ENCODE measurements at places on chromosomes 2 and 18.

- peak; percentile 76 for DNase-seq
Observed at GRCh38 chr2:43225093-43225787, 1.2 kb downstream of the ZFP36L2 start.

- DNase-seq, result no peak
Observed at GRCh38 chr18:28313602-28314001, 136.7 kb upstream of the CDH2 start.

DNA sequence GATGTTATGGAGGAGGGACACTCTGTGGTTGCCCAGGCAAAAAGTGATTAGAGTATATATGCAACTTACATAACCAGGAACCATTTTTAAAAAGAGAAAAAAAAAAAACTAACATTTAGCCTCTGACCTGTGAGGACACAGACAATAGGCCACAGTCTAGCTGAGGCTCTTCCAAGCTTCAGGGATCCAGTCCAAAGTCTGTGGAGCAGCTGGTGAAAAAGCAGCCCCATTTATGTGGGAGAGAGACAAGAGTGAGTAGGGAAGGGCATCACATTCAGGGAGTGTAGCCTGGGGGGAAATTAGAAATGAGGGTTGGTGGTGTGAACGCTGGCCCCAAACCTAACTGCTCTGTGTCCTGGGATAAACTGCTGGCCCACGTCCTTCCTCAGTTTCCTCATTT is 122.8 kb downstream of the MYO5B start:
- no peak for DNase-seq

DNA sequence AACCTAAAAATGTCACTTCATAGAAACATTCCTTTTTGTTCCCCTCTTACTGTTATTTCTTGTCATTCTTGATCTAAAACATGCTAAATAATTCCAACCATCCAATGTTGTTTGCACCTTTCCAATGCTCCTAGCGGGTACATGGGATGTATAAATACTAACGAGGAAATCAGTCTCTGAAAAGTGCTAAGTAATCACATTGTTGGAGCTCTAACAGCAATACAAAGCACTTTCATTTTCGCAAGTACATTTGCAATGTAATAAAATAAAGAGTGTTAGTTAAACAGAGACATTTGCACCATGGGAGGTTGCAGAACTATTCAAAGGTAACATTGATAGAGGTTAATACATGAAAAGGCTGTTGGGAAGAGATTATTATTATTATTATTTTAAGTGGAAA is 286.2 kb upstream of the ACVR2A start:
- no peak for DNase-seq

- no peak for DNase-seq
Observed at GRCh38 chr2:228329282-228329681, 147.8 kb upstream of the SPHKAP start.

DNA sequence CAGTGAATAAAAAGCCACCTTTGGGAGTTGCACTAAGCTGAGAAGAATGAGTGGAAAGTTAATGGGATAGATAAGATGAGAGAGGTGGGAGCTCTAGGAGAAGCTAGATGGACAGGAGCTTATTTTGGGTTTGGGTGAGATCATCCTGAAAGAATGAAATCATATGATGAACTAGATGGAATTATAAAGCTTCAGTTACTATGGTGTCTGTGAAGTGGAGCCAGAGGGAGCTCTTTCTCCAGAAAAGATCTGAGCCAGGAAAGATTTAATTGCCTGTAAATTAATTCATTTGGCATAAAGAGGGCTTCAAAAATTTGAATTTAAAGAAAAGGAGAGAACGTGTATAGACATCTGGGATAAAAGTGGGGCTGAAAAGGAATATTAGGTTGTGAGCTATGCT is 10.3 kb downstream of the DNAH6 start:
- peak; percentile 31 for DNase-seq

GRCh38 chr2:237141571-237142051 is 55.9 kb downstream of the COPS8 start:
- DNase-seq, result no peak

DNA sequence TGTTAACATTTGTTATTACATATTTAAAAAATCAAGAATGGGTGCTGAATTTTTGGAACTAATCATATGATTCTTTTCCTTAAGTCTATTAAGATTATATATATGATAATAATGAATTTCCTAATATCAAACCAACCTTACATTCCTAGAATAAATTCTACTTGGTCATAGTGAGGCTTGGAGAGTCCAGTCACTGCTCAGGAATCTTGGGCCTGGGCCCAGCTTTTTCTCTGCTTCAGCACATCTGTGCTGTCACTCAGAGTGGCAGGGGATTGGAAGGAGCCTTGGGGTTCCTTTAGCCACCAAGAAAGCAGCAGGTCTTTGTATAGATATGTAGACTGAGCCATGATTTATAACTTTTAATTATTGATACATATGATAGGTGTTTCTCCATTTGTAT is 19.9 kb upstream of the ZAP70 start:
- DNase-seq, result no peak

DNA sequence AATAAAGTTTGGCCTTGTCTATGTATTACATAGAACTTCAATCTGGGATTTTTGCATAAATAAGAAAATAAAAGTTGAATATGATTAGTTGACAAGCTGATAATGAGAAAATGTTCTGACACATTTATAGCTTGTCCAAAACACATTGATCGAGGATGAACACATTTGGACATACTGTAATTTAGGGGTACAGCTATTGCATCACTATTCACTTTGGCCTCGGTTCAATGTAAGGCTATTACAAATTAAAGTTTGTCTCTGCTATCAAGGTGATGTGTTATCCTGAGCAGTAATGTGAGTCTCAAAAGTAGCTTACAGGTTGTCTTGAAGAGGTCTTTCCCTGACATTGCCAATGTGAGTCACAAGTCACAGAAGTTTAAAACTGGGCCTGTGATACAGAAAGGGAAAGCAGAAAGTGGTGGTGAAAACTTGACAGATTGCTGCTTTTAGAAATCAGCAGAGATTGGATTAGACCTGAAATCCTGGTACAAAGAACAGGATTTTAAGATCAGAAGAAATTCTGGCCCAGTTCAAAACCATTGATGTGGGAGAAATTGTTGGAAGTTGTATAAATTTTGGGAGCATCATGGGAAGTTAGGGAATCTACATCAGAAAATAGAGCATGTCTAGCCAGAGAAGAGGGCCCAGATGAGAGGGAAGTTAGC is 674.1 kb downstream of the NYAP2 start:
- no peak for DNase-seq

DNA sequence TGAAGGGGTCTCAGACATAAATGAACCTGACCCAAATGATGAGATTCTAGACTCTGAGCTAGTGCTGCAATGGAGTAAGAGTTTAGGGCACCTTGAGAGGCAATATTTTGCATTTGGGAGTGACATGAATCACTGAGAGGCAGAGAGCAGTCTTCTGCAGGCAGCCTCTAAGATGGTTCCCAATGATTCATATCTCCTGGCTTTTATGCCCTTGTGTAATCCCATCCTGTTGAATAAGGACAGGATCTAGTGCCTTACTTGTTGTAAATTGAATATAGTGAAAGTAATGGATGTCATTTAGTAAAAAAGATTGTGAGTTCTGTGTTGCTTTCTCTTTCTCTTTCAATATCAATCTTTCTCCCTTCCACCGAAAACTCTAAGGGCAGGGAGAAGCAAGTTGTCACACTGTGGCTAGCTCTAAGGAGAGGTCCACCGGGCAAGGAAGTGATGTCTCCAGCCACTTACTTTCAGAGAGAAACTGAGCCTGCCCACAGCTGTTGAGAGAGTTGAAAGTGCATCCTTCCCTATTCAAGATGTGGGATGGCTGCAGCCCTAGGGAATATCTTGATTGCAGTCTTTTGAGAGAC is 144.7 kb downstream of the TRIB2 start:
- DNase-seq, result peak; percentile 12

DNA sequence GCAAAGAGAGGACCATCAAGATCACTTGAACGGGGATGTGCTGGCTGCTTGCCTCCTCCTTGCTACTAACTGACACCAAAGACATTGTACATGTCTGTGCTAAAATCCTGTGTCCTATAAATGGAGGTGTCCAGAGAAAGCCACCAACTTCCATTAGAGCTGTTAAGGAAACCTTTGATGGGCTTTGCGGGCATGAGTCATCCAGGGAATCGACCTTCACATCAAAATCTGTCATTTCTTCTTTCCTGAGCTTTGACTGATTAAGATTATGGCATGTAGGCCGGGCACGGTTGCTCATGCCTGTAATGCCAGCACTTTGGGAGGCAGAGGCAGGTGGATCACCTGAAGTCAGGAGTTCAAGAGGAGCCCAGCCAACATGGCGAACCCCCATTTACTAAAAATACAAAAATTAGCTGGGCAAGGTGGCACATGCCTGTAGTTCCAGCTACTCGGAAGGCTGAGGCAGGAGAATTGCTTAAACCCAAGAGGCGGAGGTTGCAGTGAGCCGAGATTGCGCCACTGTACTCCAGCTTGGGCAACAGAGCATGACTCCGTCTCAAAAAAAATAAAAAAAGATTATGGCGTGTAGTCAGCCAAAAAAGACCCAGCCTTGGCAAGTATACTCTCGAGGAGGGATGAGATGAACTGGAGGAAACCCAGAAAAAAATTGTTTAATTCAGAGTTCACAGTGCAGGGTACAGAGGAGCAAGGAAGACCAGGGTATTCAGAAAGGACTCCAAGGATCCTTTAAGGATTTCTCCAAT is 115.8 kb downstream of the CABLES1 start:
- DNase-seq, result no peak

DNA sequence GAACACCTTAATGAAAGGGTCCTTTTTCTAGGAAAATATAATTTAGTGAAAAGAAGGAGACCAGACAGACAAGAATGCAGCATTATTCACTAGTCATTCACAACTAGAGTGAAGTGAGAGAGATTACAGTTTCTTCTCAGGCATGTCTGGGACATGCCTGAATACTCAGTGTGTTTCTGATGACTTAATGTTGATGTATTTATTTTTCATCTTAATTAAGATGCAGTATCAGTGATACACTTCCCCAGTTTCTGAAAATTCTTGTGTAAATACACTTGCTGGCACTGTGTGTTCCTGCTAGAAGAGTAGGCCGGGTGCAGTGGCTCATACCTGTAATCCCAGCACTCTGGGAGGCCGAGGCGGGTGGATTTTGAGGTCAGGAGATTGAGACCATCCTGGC is 143.6 kb downstream of the MYO3B start:
- no peak for DNase-seq

DNA sequence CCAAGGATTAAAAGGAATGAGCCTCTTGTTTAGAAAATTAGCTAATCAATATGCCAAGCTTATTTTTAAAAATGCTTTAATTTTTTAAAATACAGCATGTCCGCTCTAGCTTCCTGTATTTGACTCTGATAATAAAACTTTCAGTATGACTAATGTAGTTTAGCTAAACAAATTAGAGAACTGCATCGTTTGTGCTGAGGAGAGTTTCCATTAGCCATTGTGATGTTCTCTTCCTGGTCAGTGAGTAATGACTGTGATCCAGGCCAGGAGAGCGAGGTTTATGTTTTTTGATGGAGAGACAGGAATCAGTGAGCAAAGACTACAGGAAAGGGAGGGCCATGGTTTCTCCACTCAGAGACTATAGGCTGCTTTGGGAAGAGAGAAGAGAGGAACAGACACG is 237.2 kb upstream of the ETAA1 start:
- no peak for DNase-seq

- peak; percentile 24 for DNase-seq
Observed at GRCh38 chr18:2515908-2516625, 55.2 kb downstream of the METTL4 start.

GRCh38 chr2:207796585-207797350 is 27.1 kb upstream of the FZD5 start:
- no peak for DNase-seq

DNA sequence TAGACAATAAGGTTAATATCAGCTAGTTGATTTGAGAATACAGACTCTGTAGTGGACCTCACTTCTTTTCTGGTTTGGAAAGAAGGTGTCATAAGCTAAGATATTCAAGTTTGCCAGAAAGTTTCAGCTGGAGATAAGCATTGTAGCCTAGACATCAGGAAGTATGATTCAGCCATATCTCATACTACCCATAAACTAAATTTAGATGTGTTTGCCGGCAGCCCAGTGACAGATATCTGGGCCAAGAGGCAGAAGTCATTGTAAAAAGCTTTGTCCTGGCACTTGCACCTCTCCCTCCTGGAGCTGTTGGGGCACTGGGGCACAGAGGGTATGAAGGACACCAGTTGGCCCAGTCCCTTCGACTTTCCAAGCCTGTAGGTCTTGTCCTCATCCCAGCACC is 128.0 kb downstream of the EPHA4 start:
- no peak for DNase-seq

GRCh38 chr18:35132021-35132902 is 91.0 kb downstream of the MAPRE2 start:
- no peak for DNase-seq

DNA sequence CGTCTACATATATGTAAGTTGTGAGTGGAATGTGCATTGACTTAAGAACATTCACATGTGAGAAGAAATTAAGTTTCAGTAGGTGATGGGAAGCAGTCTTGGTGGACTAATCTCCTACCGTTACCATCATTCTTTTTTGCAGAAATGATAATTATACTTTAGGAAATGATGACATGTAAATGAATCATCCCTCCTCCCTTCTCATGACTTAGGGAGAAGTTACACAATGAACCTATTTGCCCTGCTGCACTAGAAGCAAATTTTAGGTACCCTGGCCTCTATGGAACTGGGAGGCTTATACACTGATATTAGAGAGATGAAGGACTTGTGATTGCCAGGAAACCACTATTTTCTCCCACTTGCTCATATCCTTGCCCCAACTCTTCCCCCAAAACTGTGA is 214.2 kb downstream of the CALCRL start:
- DNase-seq, result no peak

- DNase-seq, result no peak
Observed at GRCh38 chr2:98093146-98093545, 6.2 kb downstream of the VWA3B start.

DNA sequence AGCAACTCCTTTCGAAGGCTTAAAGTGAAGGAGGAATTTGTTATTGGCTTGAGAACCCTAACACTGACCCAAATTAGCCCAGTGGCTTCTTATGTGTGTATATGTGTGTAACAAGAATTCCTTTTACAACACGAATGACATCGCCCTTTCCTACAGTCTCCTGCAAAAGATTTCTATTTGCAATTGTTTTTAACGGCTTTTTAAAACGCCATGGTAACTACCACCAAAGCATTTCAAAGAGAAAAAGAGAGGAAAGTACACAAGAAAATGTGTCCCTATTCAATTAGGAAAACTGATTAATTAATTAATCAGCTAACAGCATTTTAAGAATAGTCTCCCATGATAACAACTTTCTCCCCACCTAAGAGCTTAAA is 58.1 kb downstream of the PAX3 start:
- DNase-seq, result no peak

- no peak for DNase-seq
Observed at GRCh38 chr2:59223742-59224141, 982.6 kb upstream of the FANCL start.

DNA sequence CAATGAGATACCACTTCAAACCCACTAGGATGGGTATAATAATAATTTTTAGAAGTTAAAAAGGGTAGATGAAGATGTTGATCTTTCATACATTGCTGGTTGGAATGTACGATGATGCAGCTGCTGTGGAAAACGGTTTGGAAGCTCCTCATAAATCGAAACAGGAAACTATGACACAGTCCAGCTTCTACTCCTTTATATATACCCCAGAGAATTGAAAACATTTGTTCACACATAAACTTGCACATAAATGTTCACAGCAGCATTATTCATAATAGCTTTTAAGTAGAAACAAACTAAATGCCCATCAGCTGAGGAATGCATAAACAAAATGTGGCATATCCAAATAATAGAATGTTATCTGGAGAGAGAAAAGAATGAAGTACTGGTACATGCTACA is 95.0 kb downstream of the STRADB start:
- no peak for DNase-seq

- no peak for DNase-seq
Observed at GRCh38 chr2:174280596-174280995, 32.3 kb upstream of the OLA1 start.

Measured in CD4-positive, alpha-beta T cell treated with Interleukin-17A for 1 hour (primary cell).